Cortex of kidney (tissue), 1 donor: ENCODE measurements at places on chromosomes 3 and 15.

GRCh38 chr3:161253711-161254110, 32.6 kb downstream of the NMD3 start:
- no peak for DNase-seq

- no peak for DNase-seq
Observed at GRCh38 chr3:49942651-49943050, 2.7 kb downstream of the RBM6 start.

- DNase-seq = no peak
Observed at GRCh38 chr3:156687023-156687422, 12.6 kb downstream of the TIPARP start.

GRCh38 chr15:64152507-64153387, 1.2 kb downstream of the SNX22 start:
- DNase-seq = no peak

- no peak for DNase-seq
Observed at GRCh38 chr3:106913111-106913698, 464.0 kb upstream of the CCDC54 start.

DNA sequence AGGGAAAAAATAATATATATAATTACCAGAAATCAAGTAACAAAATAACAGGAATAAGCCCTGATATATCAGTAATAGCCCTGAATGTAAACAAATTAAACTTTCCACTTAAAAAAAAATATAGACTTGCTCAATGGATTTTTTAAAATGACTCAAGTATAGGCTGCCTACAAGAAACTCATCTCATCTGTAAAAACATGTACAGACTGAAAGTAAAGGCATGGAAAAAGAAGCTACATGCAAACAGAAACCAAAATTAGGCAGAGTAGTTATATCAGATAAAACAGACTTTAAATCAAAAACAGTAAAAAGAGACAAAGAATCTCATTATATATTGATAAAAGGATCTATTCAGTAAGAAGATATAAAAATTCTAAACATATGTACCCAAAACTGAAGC, 82.4 kb upstream of the STT3B start:
- DNase-seq = no peak

- DNase-seq = no peak
Observed at GRCh38 chr3:138691351-138691750, 82.8 kb downstream of the FAIM start.

DNA sequence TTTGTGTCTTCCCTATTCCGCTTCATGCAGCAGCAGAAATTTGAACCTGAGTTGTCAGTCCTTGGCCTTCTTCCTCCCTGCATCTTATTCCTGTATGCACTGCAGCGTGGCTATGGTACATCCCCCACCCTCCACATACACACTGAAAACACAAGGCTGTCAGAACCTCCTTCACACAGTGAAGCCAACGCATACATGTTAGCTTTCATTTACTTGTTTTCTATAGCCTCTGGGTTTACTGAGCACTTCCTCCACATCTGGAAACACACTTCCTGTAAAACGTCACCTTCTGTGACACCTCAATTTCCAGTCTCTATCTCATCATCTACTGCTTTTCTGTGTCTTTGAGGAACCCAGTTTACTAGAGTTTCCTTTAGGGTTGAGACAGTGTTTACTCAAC, 47.0 kb downstream of the SUSD5 start:
- no peak for DNase-seq

- no peak for DNase-seq
Observed at GRCh38 chr3:45003859-45004258, 22.2 kb upstream of the CLEC3B start.

DNA sequence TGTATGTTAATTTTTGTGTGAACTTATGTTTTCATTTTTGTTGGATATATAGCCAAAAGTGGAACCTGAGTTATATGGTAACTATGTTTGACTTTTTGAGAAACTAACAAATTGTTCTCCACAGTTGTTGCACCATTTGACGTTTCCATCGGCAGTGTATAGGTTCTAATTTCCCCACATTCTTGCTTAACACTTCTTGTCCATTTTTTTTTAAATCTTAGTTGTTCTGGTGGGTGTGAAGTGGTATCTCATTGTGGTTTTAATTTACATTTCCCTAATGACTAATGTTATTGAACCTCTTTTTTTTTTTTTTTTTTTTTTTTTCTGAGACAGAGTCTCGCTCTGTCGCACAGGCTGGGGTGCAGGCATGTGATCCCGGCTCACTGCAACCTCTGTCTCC, 8.0 kb downstream of the NISCH start:
- no peak for DNase-seq

- DNase-seq = no peak
Observed at GRCh38 chr3:192772240-192772894, 45.0 kb upstream of the FGF12 start.

DNA sequence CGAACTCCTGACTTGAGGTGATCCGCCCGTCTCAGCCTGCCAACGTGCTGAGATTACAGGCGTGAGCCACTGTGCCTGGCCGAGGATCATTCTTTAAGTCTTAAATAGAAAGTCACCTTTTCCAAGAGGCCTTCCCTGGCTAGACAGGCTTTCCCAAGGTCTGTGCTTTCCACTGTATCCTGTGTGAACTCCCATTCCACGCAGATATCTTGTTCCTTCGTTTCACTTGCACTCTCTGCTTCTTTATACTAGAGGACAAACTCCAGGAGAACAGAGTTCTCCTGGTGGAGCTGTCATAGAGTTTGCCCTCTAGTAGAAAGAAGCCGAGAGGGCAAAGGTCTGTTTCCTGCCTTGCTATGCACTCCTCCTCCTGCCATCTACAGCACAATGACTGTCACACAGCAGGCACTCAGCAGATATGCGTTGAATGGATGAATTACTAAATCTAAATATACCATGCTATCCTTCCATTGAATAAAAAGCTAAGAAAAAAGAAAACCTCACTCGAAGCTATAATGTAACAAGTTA, 211.2 kb downstream of the FOXP1 start:
- no peak for DNase-seq

DNA sequence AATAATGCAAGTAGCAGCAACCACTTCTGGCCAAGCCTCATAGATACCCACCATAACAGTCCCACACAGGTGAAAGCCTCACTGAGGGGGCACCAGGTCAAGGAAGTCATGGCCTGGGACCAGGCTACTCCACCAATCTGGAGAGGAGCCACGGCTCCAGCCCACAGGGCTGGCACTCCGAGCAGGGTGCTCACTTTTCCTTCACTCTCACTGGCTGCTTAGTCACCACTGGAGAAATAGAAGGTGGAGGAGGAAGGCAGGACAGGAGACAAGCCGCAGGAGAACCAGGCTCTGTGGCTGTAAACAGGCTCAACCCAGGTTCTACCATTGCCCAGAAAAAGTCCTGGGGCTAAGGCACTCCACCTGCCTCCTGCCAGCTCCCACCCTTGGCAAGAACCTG, 1.2 kb downstream of the USP19 start:
- DNase-seq = no peak

DNA sequence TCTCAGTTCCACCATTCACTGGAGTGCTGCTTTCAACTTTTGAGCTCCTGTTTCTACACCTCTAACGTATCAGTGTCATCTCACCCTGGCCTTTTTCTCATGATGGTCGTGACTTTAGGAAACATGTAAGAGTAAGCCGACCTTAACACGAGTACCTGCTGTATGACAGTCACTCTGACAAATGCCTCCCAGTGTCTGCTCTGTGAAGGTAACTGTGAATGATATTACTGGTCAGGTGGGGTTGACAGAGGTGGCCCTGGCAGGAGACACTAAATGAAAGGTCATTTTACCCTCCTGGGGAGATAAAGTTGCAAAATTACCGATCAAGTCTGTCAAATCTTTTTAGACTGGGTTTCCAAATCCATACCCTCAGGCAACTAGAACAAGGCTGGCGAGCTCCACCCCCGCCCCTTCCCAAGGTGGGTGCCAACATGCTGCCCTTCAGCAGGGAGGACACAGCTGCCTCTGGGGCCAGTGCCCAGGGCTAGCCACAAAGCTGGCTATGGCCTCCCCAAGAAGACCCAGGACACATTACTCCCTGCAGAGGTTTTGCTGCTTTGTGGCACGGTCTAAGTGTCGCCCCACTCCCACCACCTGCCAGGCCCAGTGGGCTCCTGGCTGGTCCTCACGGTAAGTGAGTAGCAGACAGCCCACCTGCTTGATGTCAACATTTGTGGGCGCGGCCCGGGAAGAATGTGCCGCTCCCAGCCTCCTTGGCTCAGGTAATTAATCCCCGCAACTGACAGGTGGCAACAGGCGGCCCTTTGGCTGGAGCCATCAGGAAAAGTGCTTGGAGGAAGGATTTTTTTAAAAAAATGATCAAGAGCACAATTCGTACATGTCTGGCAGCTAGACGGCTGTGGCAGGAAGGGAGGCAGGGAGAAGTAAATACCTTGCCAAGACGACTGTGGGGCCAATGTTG, 211.8 kb downstream of the TP63 start:
- DNase-seq = no peak

DNA sequence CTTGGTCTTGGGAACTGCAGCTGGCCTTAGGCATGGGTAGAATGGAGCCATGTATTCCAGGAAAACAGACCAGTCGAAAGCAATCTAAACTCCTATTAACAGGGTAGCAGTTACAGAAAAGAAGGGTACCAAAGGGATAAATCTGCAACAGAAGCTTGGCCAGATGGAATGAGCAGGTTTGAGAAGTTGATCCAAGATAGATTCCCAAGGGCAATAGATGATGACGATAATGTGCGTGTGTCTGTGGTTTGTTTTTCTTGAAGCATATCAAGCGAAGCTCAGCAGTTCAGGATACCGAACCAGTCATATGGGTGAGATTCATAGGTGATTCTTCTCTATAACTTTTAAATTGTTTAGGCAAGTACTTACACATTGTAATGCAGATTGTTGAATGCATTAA, 203.8 kb upstream of the SEMA6D start:
- DNase-seq = no peak

- DNase-seq = no peak
Observed at GRCh38 chr15:90451053-90451850, 63.2 kb downstream of the IQGAP1 start.

GRCh38 chr3:67118635-67119034, 120.5 kb downstream of the KBTBD8 start:
- DNase-seq = no peak

DNA sequence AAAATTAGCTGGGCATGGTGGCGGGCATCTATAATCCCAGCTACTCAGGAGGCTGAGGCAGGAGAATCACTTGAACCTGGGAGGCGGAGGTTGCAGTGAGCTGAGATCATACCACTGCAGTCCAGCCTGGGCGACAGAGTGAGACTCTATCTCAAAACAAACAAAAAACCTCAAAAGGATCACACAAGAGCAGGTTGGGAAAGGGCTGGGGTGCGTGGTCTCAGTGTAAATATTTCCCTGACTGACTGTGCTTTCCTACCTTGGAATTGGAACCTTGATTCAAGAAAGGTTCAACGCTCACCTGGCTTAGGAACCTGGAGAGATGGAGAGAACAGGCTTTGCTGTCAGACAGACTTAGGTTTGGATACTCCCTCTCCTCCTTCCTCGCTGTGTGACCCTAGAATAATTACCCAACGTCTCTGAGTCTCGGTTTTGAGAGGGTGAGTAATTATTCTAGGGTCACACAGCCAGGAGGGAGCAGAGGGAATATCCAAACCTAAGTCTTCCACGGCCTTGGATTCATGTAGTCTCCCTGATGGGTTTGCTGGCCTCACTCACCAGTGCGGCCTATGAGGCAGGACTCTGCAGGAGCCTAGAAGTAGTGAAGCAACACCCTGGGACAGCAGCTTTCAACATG, 24.6 kb downstream of the CYP19A1 start:
- no peak for DNase-seq

DNA sequence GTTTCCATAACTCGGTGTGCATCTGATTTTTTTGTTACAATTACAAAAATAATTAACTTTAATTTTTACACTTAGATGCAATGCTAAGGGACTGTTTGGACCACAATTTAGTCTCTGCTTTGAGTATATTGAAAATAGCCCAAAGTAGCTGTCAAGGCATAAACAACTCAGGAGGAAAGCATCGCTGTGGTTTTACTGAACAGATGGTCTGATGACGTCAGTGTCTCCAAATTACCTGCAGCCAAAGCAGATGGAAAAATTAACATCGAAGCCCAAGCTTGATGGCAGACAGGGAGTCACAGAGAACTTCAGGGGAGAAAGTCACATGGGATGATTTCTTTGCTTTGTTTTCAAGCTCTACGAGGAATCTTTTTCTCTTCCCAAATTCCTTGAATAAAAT, 83.1 kb upstream of the PLCL2 start:
- DNase-seq = no peak

DNA sequence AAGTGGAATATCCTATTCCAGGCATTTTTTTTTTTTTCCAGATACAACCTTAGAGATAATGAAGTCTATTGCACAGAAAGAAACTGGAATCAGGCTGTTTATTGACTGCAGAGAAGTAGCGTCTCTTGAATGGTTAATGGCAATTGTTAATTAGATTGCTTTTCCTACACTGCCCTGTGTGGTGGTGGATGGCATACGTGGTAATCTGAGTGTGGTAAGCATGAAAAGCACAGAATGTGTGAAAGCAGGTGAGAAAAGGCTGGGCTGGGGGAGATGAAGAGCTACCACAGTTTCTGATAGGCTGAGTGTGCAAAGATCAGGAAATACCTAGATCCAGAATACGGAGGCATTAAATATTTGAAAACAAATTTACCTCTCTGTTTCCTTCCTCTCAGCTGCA, 486.3 kb upstream of the TBL1XR1 start:
- DNase-seq = no peak

- no peak for DNase-seq
Observed at GRCh38 chr3:182149594-182149993, 437.9 kb downstream of the SOX2 start.

- DNase-seq = no peak
Observed at GRCh38 chr15:68025835-68026424, 28.2 kb upstream of the PIAS1 start.

- DNase-seq = no peak
Observed at GRCh38 chr15:66472176-66472999, 25.2 kb downstream of the SNAPC5 start.

GRCh38 chr3:189344996-189345395, 173.2 kb downstream of the TPRG1 start:
- DNase-seq = no peak

- DNase-seq = no peak
Observed at GRCh38 chr15:92524161-92524560, 130.5 kb downstream of the ST8SIA2 start.

GRCh38 chr3:184651904-184652303, 60.0 kb downstream of the MAGEF1 start:
- DNase-seq = no peak

GRCh38 chr3:188505151-188505550, 351.2 kb downstream of the LPP start:
- no peak for DNase-seq

GRCh38 chr3:122294359-122294758, 30.7 kb upstream of the CSTA start:
- no peak for DNase-seq

DNA sequence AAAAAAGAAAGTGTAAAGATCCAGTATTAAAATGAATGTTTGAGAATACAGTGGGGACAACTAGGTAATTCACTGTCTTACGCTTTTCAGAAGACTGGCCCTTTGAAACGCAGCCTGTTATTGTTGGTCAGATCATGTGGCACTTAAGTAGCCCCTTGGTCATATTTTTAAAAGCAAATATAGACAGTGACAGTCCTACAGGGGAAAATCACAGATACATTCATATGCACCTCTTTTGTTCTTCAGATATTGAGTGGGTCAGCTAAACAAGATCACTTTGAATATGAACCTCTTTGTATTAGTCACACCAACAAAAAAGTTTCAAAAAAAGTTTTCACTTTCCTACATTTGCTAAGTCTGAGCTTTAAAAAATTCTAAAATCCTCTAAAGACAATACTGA, 36.0 kb downstream of the TIGIT start:
- DNase-seq = no peak

- no peak for DNase-seq
Observed at GRCh38 chr3:130341388-130341787, 4.1 kb upstream of the COL6A5 start.

- DNase-seq = no peak
Observed at GRCh38 chr3:152298393-152299248, 29.9 kb downstream of the MBNL1 start.
